ENCODE measurements at places on chromosomes 5 and 9. TPM values are rescaled to one million over a fixed set of nuclear protein-coding genes. Genes with fewer than 3 reads are reported as not detected.

The FGF18 gene
- 0.35 TPM for total RNA-seq

- no peak for DNase-seq
These were observed 38.3 kb downstream of the FNIP1 start for GRCh38 chr5:131758520-131758900.

- no peak for DNase-seq
These were observed 241.0 kb downstream of the PTPRD start for GRCh38 chr9:10371824-10372223.

- no peak for DNase-seq
These were observed 541.1 kb downstream of the NR2F1-AS1 start for GRCh38 chr5:93039888-93040287.

DNA sequence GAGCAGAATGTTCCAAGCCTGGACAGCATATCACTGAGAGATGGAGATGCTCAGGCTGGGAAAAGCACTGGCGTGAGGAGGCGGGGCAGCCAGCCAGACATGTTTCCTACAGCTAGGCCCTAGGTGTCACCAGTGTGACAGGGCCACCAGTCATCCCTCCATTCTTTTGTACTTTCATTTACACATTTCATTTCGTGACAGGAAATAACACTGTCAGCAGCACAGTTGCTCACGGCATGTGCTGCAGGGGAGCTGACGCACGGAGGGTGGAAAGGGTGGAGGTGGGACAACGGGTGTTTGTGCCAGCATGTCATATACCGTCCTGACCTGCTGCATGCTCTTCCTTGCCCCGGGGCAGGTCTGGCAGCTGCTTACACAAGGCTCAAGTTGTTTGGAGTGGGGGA lies 14.8 kb upstream of the CEMIP2 start:
- peak; percentile 37 for DNase-seq

GRCh38 chr5:104016646-104017045 lies 454.1 kb upstream of the NUDT12 start:
- no peak for DNase-seq

DNA sequence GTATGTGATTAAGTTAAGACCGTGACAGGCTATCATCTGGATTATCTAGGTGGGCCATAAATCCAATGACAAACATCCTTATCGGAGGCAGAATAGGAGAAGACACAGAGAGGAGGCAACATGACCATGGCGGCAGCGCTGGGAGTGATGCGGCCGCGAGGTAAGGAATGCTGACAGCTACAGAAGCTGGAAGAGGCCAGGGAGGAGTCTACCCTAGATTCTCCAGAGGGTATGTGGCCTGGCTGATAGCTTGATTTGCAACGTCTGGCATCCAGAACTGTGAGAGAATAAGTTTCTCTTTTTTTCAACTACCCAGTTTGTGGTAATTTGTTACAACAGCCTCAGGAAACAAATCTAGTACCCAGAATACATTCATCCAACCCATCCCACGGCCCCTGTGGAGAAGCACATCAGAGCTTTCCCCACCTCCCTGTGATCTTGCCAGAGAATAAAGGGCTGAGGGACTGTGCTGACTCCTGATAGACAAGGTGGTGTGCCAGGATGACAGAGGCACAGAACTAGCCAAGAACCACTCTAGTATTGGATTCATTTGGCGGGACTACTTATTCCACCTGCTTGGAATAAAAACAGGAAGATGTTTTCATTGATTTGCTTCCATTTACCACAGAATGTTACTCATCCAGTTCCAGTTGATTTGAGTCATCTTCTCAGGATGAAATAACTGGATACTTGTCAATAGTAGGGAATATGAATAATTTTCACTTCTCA lies 187.4 kb downstream of the MAN2A1 start:
- DNase-seq: no peak

- DNase-seq: no peak
These were observed 321.0 kb upstream of the IRX4 start for GRCh38 chr5:2203774-2204173.
